ENCODE measurements at places on chromosomes 5 and 9.

GRCh38 chr5:114727358-114727757, 365.5 kb downstream of the KCNN2 start:
- no peak for DNase-seq

GRCh38 chr9:126532019-126532462, 81.7 kb upstream of the LMX1B start:
- no peak for DNase-seq

- DNase-seq = no peak
Measured at GRCh38 chr5:158538506-158539074, 561.1 kb downstream of the EBF1 start.

DNA sequence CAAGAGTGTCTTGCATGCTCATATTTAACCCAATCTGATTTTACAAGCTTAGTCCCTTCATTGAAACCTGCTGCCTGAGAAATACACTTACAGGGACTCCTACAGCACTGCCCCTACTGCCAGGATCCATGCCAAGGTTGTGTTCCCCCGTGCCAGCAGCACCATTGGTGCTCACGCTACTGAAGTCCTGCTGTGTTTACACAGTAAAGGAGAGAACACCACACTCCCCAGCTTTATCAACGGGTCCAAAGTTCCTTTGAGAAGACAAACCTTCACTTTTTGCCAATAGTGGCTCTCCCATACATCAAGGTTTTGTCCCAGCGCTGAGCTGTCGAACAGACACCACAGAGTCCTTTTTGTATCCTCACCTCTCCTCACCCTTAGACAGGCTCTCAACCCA, 155.1 kb upstream of the WWC1 start:
- DNase-seq = no peak

DNA sequence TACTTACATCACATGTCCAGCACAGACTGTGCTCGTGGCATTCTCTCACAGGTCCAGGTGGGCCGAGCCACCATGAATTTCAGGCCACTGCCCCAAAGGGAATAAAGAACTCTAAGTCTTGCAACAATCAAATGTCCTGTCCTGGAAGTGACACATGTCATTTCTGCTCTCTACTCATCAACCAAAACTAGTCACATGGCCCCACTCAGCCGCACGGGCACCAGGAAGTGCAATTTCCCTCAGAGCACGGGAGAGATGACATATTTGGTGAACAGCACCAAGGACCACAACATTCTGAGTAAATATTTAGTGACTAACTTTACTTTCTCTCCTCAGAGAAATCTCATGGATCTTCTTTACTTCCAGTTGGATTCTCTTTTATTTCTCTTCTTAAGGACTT, 131.1 kb upstream of the TUT7 start:
- DNase-seq = no peak

DNA sequence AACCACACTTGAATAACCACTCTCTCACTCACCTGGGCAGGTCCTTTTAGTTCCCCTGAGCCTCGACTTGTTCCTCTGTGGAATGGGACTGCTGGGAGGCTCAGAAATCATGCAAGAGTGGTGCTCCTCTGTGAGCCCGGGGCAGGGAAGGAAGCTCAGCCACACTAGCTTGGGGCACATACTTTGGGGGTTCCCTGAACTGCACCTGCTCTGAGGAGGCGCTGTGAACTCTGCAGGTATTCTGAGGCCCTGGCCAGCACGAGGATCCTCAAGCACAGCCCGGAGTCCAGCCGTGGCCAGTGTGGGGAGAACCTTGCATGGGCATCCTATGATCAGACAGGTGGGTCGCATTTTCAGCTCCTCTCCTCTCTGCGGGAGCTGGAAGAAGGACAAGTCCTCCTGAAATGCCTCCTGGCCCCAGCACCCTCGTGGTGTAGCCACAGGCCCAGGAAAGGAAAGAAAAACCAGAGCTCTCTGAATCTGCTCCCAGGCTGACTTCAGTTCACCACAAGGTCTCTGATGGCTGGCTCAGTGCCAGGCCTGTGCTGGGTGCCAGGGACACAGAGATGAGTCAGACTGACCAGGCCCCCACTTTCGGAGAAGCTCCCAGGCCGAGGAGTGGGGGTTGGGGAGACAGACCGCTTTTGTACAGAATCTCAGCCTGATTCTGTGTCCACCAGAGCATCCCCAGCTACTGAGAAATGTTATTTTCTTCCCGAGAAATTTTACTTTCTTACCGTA, 11.9 kb downstream of the GLIPR2 start:
- peak; percentile 29 for DNase-seq

- no peak for DNase-seq
Measured at GRCh38 chr9:130337784-130338380, 72.3 kb downstream of the HMCN2 start.

DNA sequence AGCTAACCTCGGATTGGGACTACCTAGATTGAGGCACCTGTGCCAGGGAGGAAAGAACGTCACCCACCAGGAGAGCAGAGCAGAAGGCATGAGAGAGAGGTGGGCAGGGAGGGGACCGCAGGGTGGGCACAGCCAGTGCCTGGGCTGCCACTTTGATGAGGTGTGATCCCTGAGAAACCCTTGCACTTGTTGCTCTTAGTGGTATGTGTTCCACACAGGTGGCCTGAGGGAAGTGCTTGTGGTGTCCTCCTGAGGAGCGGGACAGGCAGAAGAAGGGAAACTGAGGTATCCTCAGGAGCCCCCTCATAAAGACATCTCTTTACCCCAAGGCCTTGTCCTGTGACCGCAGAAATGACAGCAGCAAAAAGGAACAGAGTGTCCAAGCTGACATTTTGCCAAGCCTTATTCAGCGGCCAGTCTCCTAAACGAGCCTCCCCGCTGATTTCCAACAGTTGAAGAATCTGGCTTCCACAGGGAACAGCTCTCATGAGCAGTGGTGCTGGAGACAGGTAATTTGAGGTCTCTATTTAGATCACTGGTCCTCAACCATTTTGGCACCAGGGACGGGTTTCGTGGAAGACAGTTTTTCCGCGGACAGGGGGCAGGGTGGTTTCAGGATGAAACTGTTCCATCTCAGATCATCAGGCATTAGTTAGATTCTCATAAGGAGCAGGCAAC, 82.4 kb downstream of the FOXD1 start:
- no peak for DNase-seq

GRCh38 chr9:89435071-89435823, 62.7 kb downstream of the SEMA4D start:
- DNase-seq = no peak

GRCh38 chr9:107214915-107215314, 68.2 kb upstream of the RAD23B start:
- no peak for DNase-seq

GRCh38 chr9:125631391-125632085, 75.5 kb downstream of the MAPKAP1 start:
- DNase-seq = no peak

GRCh38 chr9:130072515-130073235, 19.0 kb downstream of the GPR107 start:
- no peak for DNase-seq

GRCh38 chr5:174409971-174410370, 314.4 kb upstream of the MSX2 start:
- no peak for DNase-seq

- no peak for DNase-seq
Measured at GRCh38 chr5:103013933-103014552, 105.9 kb downstream of the GIN1 start.

GRCh38 chr5:159678657-159679392, 237.5 kb upstream of the ADRA1B start:
- no peak for DNase-seq

- DNase-seq = no peak
Measured at GRCh38 chr9:2026220-2026997, 11.3 kb downstream of the SMARCA2 start.

DNA sequence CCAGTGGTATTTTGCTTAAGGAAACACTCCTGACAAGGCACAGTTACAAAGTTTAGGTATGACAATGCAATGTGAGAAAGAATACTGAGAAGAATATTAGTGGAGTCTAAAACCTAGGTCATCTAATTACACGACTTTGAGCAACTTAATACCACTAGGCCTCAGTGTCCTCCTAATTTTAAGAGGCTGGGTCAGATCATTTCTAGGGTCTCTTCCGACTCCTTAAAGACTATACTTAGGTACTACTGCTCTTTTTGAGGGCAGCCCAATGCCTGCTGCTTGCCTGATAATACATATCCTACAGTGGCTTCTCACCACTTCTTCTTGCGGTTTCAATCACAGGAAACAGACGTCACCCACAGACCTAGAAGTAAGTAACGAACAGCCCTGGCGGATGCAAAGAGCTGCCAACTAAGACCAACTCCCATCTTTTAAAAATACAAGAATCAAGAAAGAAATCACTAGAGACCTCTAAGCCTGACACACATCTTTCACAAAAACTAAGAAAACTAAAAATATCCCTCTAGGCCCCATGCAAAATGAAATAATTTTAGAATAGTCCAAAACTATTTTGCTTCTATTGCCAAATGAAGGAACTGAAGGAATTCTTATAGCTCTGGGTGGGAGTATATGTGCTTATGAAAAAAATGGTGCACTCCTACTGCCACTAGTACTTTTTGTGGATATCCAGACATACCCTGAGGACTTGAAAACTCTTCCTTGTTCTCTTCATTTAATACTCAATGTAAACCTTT, 13.1 kb downstream of the DIAPH1 start:
- DNase-seq = no peak

DNA sequence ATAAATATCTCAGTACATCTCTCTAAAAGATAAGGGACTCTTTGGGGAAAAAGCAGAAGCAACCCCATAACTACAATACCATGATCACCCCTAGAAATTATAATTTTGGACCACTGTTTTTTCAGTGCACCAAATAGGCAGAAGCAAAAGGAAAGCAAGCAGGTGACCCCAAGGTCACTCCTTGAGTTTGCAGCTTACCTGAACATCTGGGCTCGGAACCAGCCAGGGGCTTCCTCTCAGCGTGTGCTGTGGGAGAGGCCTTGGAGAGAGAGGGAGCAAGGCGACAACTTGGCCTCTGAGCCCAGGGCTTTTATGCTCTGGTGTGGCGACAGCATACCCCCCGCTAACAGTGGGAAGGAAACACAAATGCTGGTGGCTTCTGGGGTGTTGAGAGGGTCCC, 16.8 kb downstream of the BNIP1 start:
- no peak for DNase-seq

- DNase-seq = no peak
Measured at GRCh38 chr5:61775901-61776300, 443.8 kb downstream of the ZSWIM6 start.

GRCh38 chr9:22813529-22813928, 366.9 kb downstream of the DMRTA1 start:
- DNase-seq = no peak

Measured in activated CD4-positive, CD25-positive, alpha-beta regulatory T cell (primary cell).